ENCODE measurements at places on chromosomes 7 and 10.

- no peak for DNase-seq
Measured at GRCh38 chr10:49191349-49191748, 3.2 kb upstream of the TMEM273 start.

DNA sequence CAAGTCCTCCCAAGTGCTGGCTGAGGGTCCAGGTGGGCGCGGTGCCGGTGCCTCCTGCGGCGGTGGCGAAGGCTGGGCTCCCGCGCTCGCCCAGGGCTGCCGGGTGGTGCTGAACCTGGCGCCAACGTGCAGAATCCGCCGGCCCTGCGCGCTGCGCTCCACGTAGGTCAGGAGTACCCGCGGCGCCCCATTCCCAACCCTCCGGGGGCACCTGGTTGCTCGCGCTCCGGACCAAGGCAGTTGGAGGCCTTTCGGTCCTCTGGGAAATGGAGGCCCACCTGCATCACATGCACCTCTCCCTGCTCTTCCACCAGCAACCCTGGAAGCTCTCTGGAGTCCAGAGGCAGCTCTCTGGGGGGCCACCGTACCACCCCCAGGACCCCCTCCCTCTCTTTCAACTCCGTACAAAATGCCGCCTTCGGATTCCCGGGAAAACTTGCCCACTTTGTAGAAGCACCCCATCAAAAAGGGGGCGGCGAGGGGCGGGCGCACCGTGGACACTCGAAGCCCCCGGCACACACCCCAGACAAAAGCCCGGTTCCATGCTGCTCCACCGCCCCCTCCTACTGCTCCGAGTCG lies 745 bp downstream of the SLC16A9 start:
- DNase-seq, result peak; percentile 8

DNA sequence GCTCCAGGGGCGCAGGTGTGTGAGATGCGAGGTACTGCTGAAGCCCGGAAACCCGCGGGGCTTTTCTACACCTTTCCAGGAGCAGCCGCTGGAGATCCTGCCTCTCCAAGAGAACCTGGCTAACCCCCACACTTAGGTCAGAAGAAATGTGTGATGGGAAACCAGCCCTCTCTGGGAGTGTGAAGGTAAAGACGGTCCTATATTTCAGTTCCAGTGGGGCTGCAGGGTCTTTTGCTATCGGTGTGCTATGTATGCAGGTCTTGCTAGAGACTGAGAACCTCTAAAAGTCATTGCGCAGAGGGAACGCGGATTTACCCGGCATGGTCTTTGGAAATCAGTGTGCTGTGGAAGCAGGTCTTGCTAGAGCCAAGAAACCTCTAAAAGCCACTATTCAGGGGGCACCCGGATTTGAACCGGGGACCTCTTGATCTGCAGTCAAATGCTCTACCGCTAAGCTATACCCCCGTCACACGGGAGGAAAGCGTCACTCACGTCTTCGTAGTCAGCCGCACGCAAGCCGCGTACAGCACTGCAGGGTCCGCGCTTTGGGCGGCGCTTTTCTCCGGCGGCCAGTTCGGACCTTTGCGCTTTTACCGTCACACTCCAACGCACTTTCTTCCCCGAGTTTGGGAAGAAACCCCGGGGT lies 46.0 kb downstream of the ZNF777 start:
- peak; percentile 96 for DNase-seq

- no peak for DNase-seq
Measured at GRCh38 chr10:48552946-48553564, 51.8 kb downstream of the ARHGAP22 start.

- no peak for DNase-seq
Measured at GRCh38 chr10:132110713-132111112, 45.0 kb downstream of the JAKMIP3 start.

- DNase-seq, result no peak
Measured at GRCh38 chr7:111498391-111499007, 63.8 kb downstream of the IMMP2L start.

DNA sequence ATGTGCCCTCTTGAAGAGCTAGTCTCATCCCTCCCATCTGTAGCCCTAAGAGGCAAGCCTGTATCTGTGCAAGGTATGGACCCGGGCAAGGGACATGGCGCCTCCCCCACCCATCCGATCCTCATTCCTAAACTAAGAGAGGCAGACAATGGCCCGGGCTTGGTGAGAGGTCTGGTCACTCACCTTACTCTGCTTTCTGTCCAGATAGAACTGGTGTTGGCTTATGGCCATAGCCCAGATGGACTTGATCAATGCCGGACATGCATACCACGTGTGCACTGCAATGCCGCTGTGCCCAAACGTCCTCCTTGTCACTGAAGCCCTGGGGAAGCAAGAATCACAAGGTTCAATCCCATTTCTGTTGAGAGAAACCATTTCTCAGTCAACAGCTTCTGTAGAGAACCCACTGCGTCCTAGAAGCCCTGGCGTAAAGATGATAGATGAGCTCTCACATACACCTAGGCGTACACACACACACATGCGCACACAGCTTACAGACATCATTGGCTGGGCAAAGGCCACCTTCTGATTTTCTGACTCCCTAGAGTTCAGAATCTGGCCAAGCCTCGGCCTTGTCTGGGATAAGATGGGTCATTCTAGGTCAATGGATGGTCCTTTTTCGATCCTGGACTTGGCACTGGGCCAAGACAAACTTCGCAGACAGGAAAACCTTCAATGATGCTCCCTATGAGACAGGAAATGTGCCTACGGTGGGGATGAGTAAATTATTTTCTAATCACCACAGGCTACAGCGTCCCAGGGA lies 114.6 kb downstream of the PRPF18 start:
- DNase-seq, result no peak

DNA sequence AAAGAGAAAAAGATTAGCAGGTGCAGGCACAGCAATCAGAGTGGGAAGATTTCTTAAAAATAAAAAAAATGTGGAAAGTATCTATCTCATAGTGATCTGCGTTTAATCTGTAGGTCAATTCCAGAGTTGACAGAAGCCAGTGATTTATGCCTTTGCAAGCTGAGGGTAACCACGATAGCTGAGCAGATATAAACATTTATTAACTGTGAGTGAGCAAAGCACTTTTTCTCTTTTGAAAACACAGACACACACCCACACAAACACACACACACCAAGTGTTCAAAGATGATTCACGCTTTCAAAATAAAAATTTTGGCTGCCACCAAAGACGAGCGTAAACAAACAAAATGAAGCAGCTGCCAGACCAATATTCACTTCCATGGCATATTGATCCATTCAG lies 243.2 kb upstream of the SLC26A5 start:
- DNase-seq, result no peak

DNA sequence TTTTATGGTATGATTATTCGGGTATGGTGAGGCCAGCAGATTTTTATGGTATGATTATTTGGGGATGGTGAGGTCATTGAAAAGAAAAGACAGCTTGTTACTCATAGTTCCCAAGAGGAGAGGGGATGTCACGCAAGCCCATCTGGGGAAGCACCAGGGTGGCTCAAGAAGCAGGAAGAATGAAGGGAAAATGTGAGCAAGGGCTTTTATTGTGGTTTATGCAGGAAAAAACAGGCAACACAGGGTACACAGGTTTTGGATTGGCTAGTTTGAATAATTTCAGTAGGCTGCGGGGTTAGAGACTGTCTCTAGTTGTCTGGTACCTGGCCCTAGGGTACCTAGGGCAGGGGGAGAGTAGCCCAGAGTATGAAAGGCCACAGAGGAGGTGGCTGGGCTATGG lies 26.8 kb upstream of the DGKI start:
- peak; percentile 80 for DNase-seq

DNA sequence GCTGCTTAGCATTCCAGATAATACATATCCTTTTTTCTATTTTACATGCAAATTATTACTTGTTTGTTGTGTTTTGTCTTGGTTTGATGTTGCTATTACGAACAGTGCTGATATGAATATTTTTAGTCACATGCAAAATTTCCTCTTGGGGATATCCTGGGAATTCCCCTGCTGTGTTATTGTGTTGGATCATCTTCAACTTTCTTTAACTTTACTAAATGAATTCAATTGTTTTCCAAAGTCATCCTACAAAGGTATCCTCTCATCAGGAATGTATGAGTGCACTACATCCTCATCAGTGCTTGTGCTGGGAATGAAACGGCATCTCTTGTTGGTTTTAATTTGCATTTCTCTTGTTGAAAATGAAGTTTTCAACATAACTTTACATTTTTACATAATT lies 87.1 kb downstream of the AASS start:
- DNase-seq, result no peak

DNA sequence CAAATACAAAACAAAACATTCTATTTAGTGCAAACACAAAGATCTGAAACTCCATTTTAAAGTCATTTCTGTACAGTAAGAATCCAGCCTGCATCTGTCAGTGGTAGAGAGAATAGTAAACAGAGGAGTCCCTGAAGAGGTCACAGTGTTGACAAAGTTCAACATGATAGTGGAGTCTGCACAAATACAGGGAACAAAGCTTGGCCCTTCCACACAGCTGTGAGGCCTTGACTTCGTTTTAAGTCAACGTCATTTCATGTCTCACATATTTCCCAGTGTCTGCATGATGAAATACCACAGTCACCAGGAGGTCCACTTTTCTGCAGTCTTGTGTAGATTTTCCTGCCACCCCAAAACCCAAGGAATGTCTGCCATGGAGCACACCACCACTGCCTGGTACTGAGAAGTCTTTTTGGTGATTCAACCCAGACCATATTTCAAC lies 33.0 kb downstream of the CYP26A1 start:
- DNase-seq, result peak; percentile 79

DNA sequence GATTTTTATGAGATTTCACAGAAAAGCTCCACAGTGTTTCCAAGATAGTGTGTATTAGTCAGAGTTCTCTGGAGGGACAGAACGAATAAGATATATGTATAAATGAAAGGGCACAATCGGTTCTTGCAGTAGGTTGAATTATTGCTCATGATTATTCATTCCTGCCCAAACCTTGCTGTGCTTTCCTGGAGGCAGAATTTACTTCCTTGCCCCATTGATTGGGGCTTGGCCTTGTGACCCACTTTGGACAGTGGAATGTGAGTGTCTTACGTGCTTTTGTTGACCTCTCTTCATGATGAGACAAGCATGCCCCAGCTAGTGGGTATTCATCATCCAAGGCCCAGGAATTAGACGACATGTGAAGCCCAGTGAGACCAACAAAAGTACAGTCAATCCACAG lies 53.0 kb upstream of the ABCB5 start:
- no peak for DNase-seq

DNA sequence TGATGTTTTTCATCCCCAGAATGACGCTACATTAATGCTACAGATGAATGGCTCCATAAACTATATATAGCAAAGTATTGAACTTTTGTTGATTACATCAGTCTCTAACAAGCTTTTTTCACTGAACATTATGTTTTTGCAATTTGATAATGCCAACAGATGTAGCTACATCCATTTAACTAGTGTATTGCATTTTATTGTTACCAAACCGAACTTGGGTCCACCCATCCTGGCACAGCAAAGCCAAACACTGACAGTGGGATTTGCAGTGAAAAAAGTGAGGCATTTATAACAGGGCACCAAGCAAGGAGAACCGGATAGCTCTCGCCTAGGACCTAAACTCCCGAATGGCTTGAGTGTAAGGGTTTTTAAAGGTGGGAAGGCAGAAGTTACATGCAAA lies 182.8 kb upstream of the TNS3 start:
- DNase-seq, result no peak

- DNase-seq, result no peak
Measured at GRCh38 chr7:270351-270983, 19.5 kb upstream of the FOXL3 start.
